ENCODE measurements at places on chromosomes 6 and 20. TPM values are rescaled to one million over a fixed set of nuclear protein-coding genes. Genes with fewer than 3 reads are reported as not detected.

The FNDC11 gene
- total RNA-seq = 1.0 TPM

DNA sequence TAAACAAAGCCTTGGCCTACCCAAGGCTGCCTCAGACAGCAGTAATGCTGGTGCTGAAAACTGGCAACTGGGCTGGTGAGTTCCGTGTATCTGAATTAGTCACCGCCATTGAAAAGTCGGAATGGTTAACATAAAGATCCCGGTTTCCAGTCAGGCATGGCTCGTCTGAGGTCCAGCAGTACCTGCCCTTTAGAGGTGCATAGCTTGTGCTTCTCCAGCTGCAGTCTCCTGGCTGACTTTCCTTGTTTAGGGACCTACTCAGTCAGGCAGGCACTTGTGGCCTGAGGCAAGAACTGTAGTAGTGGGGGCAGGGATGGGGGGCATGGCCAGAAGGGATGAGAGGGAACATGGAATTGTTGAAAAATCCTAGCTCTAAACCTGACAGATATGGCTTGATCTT is 101.6 kb downstream of the FYN start:
- DNase-seq = no peak

DNA sequence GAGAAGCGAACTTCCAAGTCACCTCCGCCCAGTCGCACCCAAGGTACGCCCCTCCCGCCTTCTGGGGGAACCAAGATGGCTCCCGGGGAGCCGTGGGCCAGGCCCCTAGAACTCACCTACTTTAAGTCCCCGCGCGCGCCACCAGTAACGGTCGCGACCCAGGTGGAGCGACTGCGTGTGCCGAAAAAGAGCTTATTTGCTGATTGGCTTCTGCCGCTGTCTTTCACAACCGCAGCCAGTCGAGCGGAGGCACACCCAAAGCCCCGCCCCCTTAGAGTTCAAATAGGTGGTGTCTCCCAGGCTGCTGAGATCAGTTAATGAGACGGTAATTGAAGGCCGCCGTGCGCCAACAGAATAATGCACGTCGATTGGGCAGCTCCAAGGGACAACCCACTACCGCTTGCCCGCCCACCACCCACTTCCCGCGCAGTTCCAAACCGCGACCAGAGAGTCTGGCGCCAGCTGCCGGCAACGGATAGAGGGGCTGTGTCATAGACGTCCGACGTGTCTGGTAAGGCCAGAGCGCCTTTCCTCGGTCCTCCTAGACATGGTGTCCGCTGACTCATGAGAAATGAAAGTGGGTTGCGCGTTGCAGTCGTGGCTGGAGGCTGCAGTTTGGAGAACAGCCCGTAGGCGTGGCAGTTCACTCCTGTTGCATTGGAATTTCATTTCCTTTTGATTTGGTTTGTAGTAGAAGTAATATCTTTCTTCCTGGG is at the start of gene MDC1:
MDC1 (minus strand) TSS at position 153 of the 716 bp plus-strand sequence. CDS start 2,106 bp downstream, outside the sequence.
- peak; percentile 100 for DNase-seq

The GUCA1A gene
- 0.33 TPM for total RNA-seq

DNA sequence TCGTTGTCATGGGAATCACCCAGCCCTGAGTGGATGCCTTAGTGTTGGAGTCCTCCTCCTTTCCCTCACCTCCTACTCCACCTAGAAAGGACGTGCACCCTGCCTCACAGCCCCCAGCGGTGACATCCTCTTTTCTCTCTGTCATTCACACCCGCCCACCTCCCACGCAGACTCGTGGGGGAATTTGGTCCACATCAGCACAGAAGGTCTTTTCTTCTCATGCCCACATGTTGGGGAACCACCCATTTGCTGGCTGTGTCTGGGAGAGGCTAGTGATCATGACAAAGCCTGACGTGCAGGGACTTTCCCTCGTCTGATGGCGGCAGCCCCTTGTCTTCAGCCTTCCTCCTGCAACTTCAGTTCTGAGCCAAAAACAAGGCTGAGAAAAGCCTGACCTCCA is 96.0 kb upstream of the CNKSR3 start:
- DNase-seq = no peak

GRCh38 chr6:62086047-62086446 is 200.0 kb downstream of the KHDRBS2 start:
- DNase-seq = no peak

The PLEKHG1 gene
- 5.4 TPM for total RNA-seq

The IL17F gene
- total RNA-seq = not detected

DNA sequence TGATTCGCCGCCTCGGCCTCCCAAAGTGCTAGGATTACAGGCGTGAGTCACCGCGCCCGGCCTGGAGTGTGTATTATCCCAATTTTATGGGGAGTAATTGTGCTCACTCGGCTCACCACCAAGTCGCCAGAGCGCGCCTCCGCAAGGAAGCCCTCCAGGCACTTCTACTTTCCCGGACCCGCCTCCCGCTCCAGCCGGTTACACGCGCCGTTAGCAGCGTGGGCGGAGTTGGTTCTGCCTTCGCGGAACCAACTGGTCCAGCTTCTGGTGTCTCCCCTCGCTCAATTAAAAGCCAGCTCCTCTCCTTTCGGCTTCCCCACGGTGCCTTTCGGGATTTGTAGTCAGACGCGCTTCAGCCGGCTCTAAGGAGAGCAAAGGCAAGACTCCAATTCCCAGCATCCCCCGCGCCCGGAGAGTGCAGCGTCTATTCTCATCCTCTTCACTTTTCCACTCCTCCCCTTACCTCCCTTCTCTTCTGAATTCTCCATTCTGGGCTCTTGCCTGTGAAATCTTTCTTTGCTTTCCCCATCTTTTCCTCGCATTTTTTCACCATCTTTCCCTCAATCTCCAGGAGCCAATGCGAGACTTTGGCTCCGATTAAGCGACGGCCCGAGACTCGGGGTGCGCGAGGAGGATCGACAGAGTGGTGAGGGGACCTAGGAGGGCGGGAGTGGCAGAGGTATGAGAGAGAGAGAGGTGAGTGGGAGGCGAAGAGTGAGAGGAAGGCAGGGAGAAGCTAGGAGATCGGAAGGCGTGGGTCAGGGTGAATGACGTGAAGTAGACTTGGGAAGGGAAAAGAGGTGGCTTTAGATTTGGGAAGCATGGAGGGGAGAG is at the start of gene GTF2H4:
GTF2H4 (plus strand) TSS at position 450 of the 834 bp plus-strand sequence.
- peak; percentile 98 for DNase-seq

DNA sequence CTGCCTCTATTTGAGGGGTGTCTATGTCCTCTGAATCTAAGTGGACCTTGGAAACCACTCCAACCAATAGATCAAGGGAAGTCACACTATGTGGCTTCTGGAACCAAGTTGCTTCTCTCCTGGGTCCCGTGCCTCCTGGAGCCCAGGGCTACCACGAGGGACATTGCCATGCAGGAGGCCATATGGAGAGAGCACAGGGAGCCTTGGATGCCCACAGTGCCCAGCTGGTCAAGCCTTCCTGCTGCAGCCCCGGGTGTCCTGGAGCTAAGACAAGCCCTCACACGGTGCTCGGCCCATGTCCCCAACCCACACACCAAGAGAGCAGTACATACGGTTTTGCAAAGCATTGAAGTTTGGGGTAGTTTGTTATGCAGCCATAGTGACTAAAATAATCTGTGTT is 231.6 kb downstream of the SYNDIG1 start:
- DNase-seq = no peak

DNA sequence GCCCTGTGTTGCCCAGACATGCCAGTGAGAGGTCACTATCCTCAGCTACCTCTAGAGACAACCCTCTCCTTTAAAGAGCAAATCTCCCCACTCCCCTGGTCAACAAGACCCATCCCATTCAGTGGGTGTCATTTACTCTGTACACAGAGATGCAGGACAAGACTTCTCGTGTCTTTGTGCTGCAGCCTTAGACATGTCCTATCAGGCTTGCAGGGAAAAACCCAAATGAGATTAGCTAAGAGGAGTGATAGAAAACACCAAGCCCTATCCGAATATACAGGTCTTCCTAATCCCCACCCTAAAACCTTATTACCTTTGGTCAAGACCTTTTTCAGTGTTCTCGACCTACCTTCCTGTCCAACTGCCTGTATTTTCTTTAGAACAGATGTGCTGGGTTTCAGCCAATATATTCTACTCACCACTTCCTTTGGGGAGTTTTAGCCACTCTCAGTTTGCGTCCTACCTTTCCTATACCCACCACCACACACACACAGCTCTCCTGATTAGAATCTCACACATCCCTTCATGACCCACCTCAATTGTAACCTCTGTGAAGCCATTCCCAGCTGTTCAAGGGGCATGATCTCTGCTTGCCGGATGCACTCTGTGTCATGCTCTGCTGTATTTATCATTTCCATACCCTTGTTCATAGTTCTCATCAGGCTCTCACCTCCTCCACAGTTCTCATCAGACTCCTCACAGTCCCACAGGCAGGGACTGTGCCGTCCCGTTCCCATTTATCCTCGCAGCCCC is 39.7 kb downstream of the TRAM2 start:
- peak; percentile 48 for DNase-seq

DNA sequence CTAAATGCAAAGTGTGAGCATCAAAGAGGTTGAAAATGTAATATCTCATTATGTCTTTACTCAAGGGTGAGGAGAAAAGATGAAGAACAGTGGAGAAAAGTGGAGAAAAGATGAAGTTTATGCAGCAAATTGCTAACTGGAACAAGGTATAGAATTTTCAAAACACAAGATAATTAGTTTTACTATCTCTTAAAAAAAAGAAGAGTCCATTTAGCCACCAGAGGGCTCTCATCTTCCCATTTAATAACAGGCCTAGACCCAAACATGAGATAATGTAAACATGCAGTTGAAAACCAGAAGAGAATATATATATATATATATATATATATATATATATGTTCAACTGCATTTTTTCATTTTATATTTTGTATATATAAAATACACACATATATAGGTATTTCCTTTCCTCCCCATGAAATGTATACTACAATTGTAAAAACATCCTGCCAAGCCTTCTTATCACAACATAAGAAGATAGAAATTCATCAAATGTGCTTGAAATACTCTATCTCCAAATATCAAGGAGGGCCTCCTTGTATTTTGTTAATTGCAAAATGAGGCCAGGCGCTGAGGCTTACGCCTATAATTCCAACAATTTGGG is 78.4 kb downstream of the ADTRP start:
- peak; percentile 58 for DNase-seq

The KCNG1 gene
- 26.5 TPM for total RNA-seq

- DNase-seq = no peak
Measured at GRCh38 chr20:37262505-37262904, 891 bp upstream of the GHRH start.

- no peak for DNase-seq
Measured at GRCh38 chr6:34520645-34521462, 35.3 kb downstream of the SPDEF start.

The ASIP gene
- not detected for total RNA-seq

The MPIG6B gene
- not detected for total RNA-seq

DNA sequence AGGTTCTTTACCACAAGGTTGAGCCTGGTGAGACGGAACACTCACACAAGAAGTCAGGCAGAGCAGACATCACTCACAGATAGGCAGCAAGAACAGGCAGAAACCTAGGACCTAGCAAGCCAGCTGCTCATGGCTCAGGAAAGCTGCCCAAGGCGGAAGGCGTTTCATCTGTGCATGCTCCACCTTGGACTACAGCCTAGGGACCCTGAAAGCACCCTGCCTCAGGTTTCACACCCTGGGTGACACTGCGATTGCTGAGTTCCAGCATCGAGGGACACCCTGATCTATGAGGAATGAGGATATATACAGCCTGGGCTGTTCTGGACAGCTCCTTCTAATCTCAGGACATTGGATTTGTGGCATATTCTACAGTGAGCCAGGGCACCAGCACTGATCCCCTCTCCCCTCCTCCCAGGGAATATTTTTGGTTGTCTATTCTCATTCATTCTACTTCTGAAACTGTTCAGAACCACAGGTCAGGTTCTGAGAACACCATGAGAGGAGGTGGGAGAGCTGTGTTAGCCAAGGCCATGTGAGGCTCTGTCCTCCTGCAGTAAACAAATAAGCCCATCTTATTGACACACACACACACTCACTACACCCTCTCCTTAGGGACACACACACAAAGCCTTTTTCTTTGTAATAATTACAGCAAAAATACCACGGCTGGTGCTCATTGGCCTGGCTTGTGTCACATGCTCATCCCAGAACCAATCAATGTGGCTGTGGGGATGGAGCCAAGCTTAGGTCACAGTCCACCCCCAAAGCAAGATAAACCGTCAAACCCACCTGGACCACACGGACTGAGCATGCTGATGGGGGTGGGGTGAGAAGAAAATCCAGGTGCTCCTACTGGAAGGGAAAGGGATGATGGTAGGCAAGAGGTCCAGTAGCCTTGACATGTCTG is 26.3 kb upstream of the PMEPA1 start:
- no peak for DNase-seq

DNA sequence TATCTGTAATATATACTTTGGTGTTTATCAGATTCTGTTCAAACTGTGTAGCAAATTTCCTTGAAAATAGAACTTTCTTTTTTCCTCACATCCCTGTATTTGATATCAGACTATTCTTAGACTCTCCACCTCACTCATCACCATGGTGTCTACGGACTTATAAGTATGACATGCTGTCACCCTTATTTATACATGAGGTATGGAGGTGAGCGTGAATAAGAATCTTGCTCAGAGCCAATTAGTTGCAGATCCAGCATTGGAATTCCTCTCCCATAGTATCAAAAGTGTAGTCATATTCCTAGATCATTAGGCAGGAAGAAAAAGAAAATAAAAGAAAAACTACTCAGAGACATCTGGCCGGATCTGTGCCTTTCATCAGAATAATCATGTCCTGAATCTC is 43.0 kb downstream of the TPD52L1 start:
- peak; percentile 57 for DNase-seq

The CAP2 gene
- 8.6 TPM for total RNA-seq

DNA sequence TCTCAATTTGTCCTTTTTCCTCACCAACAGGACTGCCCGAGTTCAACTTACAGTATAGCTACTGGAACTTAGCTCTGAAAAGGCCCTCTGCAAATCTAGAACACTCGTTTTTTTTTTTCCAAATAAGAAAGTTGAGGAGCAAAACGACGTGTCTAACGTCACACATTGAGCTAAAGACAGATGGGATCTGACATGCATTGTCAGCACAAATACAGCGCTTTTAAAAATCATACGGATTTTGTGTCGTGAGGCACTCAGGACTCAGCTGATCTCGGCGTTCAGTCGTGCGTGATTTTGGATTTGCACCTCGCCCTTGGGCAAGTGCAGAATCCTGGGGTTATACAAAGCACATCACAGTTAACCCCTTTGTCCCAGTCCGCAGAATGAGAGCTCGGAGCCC is 94.7 kb upstream of the ZNF322 start:
- DNase-seq = no peak

The CAGE1 gene
- under 0.01 TPM for total RNA-seq

The KIAA1755 gene
- 2.8 TPM for total RNA-seq

GRCh38 chr20:52103335-52103912 is 88.2 kb downstream of the ZFP64 start:
- DNase-seq = peak; percentile 26

DNA sequence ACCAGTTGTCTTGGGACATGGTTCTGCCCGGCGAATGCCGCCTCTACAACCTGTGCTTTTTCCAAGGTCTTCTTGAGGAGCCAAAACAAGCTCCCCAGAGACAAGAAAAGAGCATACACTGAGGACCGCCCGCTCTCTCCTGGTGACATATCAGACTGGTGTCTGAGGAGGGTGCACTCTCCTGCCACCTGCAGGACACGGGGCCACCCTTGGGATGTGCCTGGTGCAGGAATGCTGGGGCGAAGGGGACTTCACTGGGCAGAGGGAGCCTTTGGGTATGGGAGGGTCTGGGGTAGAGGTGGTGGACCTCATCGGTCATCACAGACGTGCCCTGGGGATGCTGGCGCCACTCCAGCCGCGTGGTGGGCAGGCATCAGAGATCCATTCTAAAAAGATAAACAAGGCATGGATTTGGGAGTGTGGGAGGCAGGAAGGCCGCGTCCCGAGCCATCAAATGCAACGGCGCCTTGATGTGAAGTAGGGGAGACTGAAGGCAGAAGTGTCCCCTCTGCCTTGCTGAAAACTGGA is 163.3 kb downstream of the CD83 start:
- DNase-seq = no peak
